ENCODE measurements at places on chromosomes 6 and 20.
A peak's percentile ranks its signal among the peaks of the same experiment; 100 is the strongest.

DNA sequence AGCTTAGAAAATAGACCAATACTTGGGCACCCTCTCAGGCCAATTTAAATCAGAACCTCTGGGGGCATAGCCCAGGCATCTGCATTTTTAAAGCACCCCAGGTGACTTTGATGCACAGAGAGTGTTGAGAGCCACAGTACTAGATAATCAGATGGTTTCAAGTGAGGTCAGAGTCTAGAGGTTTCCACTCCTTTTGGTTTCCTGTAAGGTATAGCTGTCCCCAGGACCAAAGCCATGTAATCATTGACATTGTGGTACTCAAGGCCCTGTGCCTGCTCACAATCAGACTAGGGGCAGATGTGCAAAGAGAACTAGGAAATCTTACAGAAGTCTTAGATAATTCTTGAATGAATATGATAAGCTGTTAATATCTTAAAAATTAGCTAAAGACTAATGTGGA is 9.1 kb downstream of the FILIP1 start:
- DNase-seq = no peak

DNA sequence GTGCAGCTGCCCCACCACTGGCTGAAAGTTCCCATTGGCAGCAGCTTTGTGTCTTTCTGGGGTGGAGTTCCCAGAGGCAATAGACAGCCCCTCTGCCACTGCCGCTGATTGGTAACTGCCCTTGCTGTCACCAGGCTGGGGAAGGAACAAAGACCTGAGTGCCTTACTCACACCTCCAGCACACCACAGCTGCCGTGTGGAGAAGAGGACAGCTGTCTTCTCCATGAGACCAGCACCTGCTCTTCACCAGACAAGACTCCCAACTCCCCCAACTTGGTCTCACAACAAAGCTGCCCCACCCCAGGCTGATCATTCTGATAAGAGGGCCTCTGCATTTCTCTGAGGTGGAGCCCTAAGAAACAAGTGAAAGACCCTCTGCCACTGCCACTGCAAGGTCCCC is 39.7 kb upstream of the PTCHD4 start:
- DNase-seq = no peak

- no peak for DNase-seq
Measured at GRCh38 chr6:128305228-128305627, 215.2 kb downstream of the PTPRK start.

GRCh38 chr20:48364688-48365421 is 462.9 kb downstream of the PREX1 start:
- DNase-seq = no peak

DNA sequence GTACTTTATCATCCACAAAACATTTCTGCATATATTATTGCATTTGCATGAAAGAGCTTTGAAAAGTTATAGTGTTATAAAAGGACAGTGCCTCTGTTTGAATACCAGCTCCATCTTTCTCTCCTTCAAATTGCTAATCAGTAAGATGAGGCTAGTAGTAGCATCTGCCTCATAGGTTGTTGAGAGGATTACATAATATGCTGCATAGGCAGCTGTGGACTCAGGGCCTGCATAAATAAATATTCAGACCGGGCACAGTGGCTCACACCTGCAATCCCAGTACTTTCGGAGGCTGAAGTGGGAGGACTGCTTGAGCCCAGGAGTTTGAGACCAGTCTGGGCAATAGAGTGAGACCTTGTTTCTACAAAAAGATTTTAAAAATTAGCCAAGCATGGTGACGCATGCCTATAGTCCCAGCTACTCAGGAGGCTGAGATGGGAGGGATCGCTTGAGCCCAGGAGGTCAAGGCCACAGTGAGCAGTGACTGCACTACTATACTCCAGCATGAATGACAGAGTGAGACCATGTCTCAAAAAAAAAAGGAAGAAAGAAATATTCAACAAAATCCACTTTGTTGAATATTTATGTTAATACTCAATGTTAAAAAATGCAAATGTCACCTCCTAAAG is 18.3 kb upstream of the SEC63 start:
- DNase-seq = no peak

GRCh38 chr6:130771741-130772140 is 55.5 kb upstream of the SMLR1 start:
- DNase-seq = no peak

GRCh38 chr6:158755636-158756035 is 63.5 kb downstream of the EZR start:
- DNase-seq = no peak

GRCh38 chr6:18349386-18349785 is 37.8 kb upstream of the RNF144B start:
- DNase-seq = peak; percentile 56

- DNase-seq = no peak
Measured at GRCh38 chr20:41268402-41268801, 49.1 kb downstream of the ZHX3 start.

DNA sequence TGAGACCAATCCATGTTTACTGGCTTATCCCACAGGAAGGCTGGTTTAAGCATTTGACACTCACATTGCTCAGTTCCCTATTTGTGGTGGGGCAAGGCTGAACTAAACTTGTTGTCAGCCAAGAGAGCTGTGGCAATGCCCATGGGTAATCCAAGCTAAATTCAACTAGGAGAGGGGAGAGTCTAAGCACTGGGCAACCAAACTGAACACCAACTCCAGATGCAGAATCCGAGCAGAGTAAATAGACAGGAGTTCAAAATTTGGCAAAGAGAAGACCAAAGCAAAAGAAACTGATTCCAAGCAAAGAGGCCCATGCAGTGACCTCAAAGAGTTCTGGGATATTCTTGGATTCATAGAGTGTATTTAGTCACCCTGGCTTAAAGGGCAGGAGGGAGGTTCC is 106.5 kb upstream of the NT5E start:
- no peak for DNase-seq

- no peak for DNase-seq
Measured at GRCh38 chr6:156166093-156166492, 611.1 kb upstream of the ARID1B start.

GRCh38 chr6:69758214-69758613 is 38.6 kb downstream of the LMBRD1 start:
- no peak for DNase-seq

DNA sequence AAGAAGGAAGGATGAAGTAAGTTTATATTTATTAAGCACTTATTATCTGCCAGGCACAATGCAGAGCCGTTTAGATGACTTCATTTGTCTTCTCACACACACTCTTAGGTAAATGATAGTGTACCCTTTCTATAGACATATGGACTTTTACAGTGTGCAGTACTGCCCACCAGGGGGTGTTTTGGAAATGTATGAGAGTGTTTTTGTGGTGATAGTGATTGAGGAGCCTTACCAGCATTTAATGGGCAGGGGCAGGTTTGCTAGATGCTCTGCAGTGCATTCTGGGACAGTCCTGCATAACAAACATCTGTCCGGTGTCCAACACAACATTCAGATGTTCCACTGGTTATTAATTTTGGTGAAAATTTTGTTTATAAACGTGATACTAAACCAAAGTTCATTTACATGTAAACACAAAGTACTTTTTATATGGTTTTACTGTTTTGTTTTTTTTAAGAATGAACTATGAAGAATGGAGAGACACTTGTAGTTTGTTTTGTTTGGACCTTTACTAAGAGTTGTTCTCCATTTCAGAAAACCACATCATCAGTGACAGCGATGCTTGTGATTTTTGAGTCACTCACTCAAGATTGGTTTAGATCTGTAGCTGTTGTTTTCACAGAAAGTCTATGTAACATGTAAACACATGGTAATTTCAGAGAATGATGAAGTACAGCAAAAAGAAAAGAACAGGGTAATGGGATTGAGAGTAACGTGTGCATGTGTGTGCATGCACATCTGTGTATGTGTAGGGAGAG is 19.9 kb downstream of the KCNS1 start:
- peak; percentile 50 for DNase-seq

GRCh38 chr6:131861381-131861780 is 53.6 kb downstream of the ENPP1 start:
- DNase-seq = no peak

GRCh38 chr6:11237956-11238355 is 5.5 kb upstream of the NEDD9 start:
- no peak for DNase-seq

GRCh38 chr20:63544241-63544957 is 3.1 kb downstream of the SRMS start:
- no peak for DNase-seq

- no peak for DNase-seq
Measured at GRCh38 chr6:72363844-72364740, 257.8 kb upstream of the KCNQ5 start.

- no peak for DNase-seq
Measured at GRCh38 chr6:18141805-18142590, 12.9 kb downstream of the TPMT start.

Data from suppressor macrophage treated with lipopolysaccharide for 4 hours (primary cell).